Activated naive CD8-positive, alpha-beta T cell treated with anti-CD3 and anti-CD28 coated beads, Interleukin-2, amount 50 U/mL, for 24 hours (primary cell): ENCODE measurements at places on chromosomes 3 and 15.

- no peaks in the 10 kb centered on the region for H3K4me1 ChIP-seq
- no peak for DNase-seq
- H3K27me3 ChIP-seq = no peaks in the 10 kb centered on the region
- no peak overlapping the region for H3K27ac ChIP-seq
- no peak overlapping the region for H3K4me3 ChIP-seq
These were observed 41.4 kb downstream of the OSTN start for GRCh38 chr3:191240486-191240885.

DNA sequence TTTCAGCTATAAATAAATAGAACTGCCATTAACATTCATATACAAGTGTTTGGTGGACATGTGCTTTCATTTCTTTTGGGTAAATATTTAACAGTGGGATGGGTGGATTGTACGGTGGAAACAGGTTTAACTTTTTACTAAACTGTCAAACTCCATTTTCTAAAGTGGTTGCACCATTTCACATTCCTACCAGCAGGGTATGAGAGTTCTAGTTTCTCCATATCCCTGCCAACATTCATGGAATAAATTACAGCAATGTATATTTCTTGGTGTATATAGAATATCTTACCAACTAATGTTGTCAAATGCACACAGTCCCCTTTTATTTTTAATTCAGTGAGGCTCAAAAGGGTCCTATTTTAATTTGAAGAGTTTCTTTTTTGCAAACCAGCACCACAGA is 71.3 kb upstream of the CTXND1 start:
- H3K4me1 ChIP-seq = no peaks in the 10 kb centered on the region
- no peak overlapping the region for H3K4me3 ChIP-seq
- H3K27me3 ChIP-seq = peaks cover 7% of the 10 kb centered on the region
- H3K27ac ChIP-seq = no peak overlapping the region

GRCh38 chr3:188021041-188021440 is 132.9 kb upstream of the LPP start:
- H3K4me1 ChIP-seq = no peaks in the 10 kb centered on the region
- H3K36me3 ChIP-seq = no peaks in the 10 kb centered on the region
- H3K27me3 ChIP-seq = no peaks in the 10 kb centered on the region
- H3K4me3 ChIP-seq = no peak overlapping the region

DNA sequence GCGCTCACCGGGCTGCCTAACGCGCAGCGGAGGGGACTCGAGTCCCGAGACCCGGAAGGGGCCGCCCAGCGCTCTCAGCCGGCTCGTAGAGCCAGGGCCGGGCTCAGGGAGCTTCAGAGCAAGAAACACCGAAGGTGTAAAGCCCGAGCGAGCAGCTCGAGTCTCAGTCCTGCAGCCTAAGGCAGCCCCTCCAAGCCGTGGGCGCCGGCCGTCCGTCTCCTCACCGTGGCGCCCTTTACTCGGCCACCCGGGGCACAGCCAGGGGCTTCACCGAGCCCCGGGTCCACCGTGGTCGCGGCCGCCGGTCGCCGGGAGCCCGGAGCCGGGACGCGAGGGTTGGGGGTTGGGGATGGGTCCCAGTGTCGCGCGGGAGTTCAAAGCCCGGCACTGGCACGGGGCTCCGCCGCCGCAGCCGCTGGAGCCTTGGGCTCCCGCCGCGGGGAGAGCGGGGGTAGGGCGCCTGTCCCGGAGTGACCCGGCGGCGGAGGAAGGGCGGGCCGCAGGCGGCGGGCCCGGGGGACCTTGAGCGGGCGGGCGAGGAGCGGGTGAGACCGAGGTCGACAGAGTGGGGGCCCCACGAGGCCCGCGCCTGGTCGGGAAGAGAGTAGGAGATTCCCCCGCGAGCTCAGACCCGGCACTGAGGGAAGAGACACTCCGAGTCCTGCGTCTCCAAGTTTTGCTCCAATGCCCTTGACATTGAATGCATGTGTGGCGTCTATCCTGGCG is 26.9 kb upstream of the THRB start:
- DNase-seq = no peak
- H3K27me3 ChIP-seq = peaks cover 37% of the 10 kb centered on the region
- H3K27ac ChIP-seq = no peak overlapping the region
- H3K4me1 ChIP-seq = peaks cover 7% of the 10 kb centered on the region
- H3K36me3 ChIP-seq = peaks cover 2% of the 10 kb centered on the region

GRCh38 chr3:45204136-45204535 is 22.0 kb downstream of the TMEM158 start:
- H3K4me3 ChIP-seq = no peak overlapping the region
- H3K4me1 ChIP-seq = peaks cover 10% of the 10 kb centered on the region
- peaks cover 13% of the 10 kb centered on the region for H3K27me3 ChIP-seq

GRCh38 chr3:119657887-119658702 is 2.3 kb downstream of the POPDC2 start:
- no peak for DNase-seq
- no peaks in the 10 kb centered on the region for H3K27me3 ChIP-seq
- no peak overlapping the region for H3K4me3 ChIP-seq
- H3K36me3 ChIP-seq = peaks cover 2% of the 10 kb centered on the region
- H3K27ac ChIP-seq = no peak overlapping the region
- no peaks in the 10 kb centered on the region for H3K4me1 ChIP-seq

DNA sequence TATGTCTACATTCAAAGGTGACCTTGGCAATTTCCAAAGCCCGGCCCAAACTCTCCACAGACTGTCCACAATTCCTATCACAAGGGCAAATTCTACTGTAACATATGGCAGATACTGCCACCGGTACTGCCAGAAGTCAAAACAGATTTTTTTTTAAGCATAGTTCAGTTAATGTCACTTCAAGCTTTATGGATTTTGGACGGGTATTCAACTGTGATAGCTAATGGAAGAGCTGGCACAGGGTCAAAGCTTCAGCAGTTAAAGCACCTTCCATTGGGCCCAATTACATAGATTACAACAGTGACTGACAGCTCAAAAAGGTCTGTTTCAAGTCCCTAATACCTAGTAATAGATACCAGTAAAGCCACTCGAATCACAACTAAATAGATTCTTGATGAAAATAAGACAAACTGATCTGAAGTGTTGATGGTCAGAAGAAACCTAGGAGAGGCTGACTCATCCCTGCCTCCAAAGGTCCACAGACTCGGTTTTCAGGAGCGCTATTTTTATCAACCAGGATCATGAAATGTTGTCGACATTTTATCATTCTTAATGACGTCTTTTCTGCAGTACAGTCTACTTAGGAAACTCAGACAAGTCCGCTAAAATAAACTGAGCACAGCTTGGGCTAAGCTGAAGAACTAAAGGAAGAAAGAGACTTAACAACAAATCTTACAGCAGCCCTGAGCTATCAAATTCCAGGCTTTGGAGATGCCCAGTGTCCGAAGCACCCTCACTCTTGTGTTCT is 38.7 kb downstream of the ANXA2 start:
- no peak overlapping the region for H3K27ac ChIP-seq
- H3K27me3 ChIP-seq = no peaks in the 10 kb centered on the region
- no peak for DNase-seq
- peaks cover 57% of the 10 kb centered on the region for H3K36me3 ChIP-seq

DNA sequence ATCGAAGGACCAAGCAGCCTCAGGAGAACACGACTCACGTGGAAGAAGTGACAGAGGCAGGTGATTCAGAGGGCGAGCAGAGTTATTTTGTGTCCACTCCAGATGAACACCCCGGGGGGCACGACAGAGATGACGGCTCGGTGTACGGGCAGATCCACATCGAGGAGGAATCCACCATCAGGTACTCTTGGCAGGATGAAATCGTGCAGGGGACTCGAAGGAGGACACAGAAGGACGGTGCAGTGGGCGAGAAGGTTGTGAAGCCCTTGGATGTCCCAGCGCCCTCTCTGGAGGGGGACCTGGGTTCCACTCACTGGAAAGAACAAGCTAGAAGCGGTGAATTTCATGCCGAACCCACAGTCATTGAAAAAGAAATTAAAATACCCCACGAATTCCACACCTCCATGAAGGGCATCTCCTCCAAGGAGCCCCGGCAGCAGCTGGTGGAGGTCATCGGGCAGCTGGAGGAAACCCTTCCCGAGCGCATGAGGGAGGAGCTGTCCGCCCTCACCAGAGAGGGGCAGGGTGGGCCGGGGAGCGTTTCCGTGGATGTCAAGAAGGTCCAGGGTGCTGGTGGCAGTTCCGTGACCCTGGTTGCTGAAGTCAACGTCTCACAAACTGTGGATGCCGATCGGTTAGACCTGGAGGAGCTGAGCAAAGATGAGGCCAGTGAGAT is 26.0 kb downstream of the SYNM start:
- H3K4me3 ChIP-seq = no peak overlapping the region
- DNase-seq = no peak
- no peaks in the 10 kb centered on the region for H3K36me3 ChIP-seq
- peaks cover 7% of the 10 kb centered on the region for H3K4me1 ChIP-seq
- H3K27me3 ChIP-seq = no peaks in the 10 kb centered on the region
